MM.1S (cell line): ENCODE measurements at places on chromosomes 12 and 14.

DNA sequence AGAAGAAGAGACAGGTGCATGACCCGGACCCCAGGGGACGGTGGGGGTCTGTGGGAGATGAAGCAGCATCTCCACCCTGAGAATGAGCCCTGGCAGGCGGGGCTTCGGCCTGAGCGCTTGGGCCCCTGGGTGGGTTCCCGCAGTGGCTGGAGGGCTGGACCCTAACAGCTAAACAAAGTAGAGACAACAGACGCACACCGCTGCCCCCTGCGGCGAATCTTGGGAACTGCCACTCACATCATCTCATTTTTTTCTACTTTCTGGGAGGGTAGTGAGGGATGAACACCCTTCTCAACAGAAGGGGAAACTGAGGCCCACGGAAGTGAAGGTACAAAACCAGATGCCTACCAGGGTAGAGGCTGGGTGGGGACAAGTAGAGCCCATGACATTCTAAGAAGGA is 104.7 kb downstream of the RFLNA start:
- no peak for DNase-seq

GRCh38 chr14:24332268-24332993 is 2.4 kb downstream of the ADCY4 start:
- DNase-seq, result peak; percentile 83

DNA sequence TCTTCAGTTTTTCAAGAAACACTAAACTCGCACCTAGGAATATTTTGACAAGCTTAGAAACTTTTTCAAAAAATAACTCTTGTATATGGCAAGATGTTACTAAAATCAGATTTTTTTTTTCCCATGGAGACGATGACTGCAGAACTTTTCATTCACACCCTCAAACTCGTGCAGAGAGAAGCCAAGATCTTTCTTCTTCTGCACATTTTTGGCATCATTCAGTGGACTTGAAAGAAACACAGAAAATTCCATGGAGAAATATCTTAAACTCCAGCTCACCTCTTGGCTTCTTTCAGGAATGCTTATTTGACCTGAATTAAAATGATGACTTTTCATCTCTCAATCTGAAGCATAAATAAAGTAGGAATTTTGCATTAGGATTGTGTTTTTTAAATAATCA is 919.4 kb downstream of the NRXN3 start:
- no peak for DNase-seq

DNA sequence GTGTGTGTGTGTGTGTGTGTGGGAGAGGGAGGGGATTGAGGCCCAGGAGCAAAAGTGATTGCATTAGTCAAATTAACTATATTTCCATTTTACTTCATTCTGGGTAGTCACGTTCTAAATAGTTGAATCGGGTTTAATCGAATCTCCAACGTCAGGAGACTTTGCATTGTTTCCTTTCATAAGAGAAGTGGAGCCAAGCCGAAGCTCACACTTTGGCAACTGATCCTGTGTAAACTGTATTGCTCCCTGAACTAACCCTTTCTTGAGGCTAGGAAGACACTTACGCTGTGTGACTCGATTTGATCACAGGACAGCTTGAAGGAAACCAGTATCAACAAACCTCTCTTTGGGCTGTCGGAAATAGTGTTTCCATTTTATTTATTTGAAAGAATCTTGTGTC is 363.4 kb upstream of the ATP2B1 start:
- DNase-seq, result no peak

GRCh38 chr12:89230376-89231315 is 121.7 kb downstream of the DUSP6 start:
- DNase-seq, result no peak

GRCh38 chr12:51200806-51201205 is 17.1 kb downstream of the POU6F1 start:
- no peak for DNase-seq

DNA sequence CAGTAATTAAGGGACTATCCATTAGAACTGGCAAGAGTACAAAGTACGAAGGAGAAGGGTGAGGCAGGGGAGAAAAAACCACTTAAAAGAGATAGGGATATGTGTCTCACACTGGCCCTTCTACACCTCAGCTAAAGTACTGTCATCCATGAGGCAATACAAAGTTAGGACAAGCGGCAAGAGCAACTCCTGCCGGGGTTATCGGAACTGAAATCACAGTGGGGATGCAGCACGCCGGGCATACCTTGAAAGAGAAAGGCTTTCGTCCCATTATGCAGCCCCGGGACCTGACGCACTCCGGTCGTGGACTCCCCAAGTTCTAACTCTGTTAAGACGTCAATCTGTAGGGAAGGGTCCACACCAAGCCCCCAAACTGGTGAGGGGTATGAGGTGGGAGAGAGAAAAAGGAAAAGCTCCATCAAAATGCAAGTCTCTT is 1.1 kb downstream of the NELL2 start:
- peak; percentile 10 for DNase-seq

DNA sequence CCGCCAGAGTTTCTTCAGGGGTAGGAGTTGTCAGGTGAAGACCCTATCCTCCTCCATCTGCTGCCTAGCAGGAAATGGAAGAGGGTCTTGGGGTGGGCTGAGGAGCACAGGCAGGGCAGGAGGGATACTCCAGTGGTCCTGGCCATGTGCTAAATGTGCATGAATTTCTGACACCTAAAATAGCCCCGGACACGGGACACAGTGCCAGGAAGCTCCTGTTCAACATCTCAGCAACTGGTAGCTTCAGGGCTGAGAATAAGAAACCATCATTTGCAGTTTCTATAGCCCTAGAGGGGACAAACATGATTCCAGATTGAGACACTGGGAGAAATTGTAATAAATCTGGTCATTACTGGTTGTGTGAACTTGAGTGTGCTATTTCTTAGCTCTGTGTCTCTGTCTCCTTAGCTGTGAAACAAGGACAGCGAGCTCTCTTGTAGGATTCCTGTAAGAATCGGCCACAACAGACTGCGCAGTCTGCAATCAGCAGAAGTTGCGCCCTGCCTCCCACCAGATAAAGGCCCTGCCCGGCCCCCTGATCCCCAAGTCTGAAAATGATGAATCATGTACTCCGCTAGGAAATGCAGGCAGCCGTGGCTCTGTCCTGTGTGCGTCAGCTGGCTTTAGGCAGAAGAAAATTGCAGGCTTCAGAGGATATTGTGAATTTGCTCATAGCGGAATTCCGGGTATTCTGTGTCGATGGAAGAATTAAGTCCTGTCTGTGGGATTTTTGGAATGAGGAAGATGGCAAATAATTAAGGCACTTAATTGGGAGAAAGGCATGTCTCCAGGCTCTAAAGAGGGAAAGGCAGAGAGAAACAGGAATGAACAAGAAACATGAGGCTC is 35.2 kb upstream of the MEG3 start:
- no peak for DNase-seq

DNA sequence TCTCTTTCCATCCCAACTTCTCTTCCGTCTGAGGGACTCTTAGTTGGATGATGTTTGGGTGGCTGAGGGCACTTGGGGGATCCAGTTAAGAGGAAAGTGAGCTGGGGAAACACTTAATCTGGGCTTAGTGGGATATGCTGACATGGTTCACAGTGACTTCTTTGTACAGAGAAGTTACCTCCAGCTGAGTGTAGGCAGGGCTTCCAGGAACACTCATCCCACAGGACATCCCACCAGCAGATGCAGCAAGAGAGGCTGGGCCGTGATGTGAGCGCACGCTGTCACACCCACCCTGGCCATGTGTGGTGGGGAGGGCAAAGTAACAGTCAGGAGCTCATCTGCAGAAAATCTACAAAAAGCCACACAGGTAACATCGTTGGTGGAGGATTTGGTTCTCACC is 832 bp upstream of the CACNA2D4 start:
- no peak for DNase-seq

GRCh38 chr12:96516472-96517430 is 27.4 kb downstream of the CFAP54 start:
- DNase-seq, result peak; percentile 85

DNA sequence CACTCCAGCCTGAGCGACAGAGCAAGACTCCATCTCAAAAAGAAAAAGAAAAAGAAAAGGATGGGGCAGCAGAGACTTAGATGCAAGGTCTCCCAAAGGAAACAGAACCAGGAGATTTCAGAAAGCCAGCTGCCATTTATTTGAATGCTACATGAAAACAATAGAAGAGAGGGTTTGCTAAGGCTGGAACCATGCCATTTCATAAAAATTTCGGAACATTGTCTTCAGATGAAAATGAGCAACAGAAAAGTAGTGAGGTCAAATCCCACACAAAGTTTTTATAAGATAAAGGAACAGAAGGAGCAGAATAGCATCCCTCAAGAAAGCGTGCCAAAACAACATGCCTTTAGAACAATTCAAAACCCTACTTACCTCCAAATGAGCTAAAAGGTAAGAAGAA is 175.3 kb downstream of the ETV6 start:
- no peak for DNase-seq

DNA sequence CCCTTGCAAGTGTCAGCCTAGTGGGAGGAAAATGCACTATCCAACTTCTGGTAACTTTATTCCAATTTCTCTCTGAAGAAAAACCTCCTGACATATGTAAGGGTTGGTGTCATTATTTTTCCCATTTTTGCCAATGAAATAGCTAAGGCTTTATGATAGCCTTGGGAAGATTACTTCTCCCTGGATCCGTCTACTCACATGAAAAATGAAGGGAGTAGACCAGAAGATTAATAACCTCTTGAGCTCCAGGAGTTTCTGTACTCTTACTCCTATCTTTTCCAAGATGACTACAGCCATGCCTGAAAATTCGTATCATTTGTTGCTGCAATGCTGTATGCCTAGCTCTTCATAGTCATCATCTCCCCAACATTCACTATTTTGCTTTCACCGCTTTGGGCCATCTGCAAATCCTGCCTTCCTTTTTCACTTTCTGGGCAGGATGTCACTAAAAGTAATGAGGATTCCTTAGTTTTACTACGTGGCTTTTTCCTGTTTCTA is 18.8 kb downstream of the TC2N start:
- no peak for DNase-seq

DNA sequence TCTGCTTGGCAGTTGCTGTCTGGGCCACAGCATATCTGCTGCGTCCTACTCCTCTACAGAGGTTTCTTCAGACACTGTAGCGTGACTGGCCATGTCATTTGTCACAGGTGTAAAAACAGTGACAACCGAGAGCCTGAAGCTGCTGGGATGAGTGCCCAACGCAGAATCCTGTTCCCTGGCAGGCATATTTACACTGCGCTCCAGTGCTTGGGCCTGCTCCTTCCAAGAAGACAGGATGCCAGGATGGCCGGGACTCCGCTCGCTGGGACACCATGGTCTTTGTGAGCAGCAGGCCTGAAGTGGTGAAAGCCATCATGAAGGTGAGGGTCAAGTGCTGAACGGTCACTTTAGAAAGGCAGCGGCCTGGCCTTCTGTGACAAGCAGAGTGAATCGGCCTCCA is 171.4 kb downstream of the EMP1 start:
- DNase-seq, result no peak

- no peak for DNase-seq
These were observed 273.9 kb downstream of the TMEM132D start for GRCh38 chr12:129629901-129630300.

GRCh38 chr14:101876555-101876938 is 87.8 kb upstream of the DYNC1H1 start:
- peak; percentile 93 for DNase-seq
